ENCODE measurements at places on chromosomes 7 and 10. TPM values are rescaled to one million over a fixed set of nuclear protein-coding genes. Genes with fewer than 3 reads are reported as not detected.

Gene PIK3AP1
- 9.9 TPM for total RNA-seq

Gene PLAU
- 0.60 TPM for total RNA-seq

Gene AMPH
- total RNA-seq, result not detected

GRCh38 chr10:44196336-44196735 is 188.6 kb downstream of the CXCL12 start:
- no peak overlapping the region for H3K4me3 ChIP-seq
- no peaks in the 10 kb centered on the region for H3K4me1 ChIP-seq
- H3K36me3 ChIP-seq, result no peaks in the 10 kb centered on the region

DNA sequence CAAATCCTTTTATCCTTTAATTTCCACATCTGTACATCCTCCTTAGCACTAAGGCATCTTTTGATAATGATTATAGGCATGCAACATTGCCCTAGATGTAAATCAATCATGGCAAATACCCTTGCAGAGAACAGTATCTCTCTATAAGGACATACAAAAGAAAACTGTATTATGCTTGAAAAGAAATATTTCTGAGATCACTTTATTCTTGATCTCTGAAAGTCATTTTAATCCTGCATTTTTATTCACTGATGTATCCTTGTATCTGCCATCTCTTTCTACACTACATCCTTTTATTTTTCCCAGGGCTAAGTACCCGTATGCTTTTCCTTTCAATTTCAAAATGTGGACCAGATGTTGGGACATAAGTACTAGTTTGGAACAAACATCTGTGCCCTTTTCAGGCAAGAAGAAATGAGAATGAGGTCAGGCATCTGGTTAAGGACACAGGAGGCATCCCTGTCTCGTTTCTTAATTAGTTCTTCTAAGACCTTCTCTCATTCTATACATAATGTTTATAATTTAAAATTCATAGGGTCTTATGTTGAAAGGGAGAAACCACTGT is 338.6 kb downstream of the CNTNAP2 start:
- H3K27me3 ChIP-seq, result no peaks in the 10 kb centered on the region
- H3K27ac ChIP-seq, result no peak overlapping the region

DNA sequence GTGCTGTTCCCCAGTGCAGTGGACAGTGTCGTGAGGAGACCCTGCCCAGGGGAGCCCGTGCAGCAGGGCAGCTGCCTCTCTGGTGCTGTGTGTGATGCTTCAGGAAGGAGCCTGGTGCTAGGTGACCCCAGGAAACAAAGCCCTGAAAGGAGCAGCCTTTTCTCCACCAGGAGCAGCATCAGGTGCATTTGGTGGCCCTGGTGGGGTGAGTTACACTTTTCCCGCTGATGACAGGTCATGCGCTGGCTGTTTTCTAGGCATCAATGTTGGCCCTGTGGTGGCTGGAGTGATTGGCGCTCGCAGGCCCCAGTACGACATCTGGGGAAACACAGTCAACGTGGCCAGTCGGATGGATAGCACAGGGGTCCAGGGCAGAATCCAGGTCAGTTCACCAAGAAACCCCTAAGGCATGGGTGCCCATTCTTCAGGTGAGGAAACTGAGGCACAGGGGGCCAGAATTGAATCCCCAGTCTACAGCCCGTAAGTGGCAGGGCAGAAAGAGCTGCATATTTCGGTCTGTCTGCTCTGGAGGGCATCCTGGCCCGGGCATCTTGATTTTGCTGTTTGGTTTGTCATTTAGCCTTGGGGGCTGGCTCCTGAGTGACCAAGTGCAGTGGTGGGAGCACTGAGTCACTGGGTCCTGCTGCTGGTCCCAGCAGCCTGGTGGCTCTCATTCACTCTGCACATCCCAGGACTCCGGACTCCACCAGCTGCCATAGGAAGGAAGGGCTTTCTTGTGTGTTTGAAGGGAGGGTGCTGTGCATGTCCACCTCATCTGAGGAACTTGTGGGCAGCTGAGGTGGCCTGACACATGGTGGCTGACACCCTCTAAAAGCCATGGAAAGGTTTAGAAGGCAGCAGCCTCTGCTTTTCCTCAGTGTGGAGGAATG is 136.3 kb downstream of the ADCY1 start:
- H3K27ac ChIP-seq, result no peak overlapping the region
- peaks cover 7% of the 10 kb centered on the region for H3K27me3 ChIP-seq
- no peaks in the 10 kb centered on the region for H3K4me1 ChIP-seq
- no peaks in the 10 kb centered on the region for H3K36me3 ChIP-seq
- H3K4me3 ChIP-seq, result no peak overlapping the region
- DNase-seq, result no peak

DNA sequence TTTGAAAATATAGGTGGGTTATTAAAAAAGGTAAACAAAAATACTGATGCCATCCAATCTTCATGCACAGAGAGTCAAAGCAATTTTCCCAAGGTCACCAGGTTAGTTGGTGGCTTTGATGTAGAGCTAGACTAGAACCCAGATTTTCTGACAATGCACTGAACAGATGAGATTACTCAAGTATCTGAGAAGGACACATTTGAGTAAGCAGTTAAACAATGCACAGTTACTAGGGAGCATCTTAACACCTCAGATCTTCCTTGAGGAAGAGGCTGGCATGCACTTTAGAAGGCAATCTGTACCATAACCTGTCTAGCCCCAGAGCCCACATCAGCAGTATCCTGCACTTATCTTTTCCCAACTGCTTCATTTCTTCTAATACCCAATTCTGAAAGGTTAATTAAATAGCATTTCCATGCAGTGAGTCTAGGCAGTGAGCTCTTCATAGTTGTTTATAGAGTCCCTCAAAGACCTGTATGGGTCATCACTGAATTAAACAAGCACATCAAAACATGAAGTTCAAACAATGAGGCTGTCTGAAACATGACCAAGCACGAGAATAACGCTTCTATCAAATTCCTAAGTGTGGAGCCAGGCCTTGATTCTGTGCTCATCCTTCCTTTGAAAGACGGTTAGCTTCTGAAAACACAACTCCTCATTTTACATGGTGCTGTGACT is 38.2 kb upstream of the ANK3 start:
- peaks cover 30% of the 10 kb centered on the region for H3K4me1 ChIP-seq
- no peak overlapping the region for H3K4me3 ChIP-seq
- no peak for DNase-seq
- no peak overlapping the region for H3K27ac ChIP-seq
- no peaks in the 10 kb centered on the region for H3K27me3 ChIP-seq

- no peaks in the 10 kb centered on the region for H3K36me3 ChIP-seq
- peaks cover 23% of the 10 kb centered on the region for H3K27me3 ChIP-seq
- DNase-seq, result no peak
- no peak overlapping the region for H3K4me3 ChIP-seq
- H3K27ac ChIP-seq, result no peak overlapping the region
Measured at GRCh38 chr10:59366290-59366689, 3.9 kb upstream of the FAM13C start.

GRCh38 chr10:1293157-1293556 is 237.0 kb downstream of the WDR37 start:
- H3K27me3 ChIP-seq, result peaks cover 11% of the 10 kb centered on the region
- DNase-seq, result no peak
- H3K4me1 ChIP-seq, result no peaks in the 10 kb centered on the region

DNA sequence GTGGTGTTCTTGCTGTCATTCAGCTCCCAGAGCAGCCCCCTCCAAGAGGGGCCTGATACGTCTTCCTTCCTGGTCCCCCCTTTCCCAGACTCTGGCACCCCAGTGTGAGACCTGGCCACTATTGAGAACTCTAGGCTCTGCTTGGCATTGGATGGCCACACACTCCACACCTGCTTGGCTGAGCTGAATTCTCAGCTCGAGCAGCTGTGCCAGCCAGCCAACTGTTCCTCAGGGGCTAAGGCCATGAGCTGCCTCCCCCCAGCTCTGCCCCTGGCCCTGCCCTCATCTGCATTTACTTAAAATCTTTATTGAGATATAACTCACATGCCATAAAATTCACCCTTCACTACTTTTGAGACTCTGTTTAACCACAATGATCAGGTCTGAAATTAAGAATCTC is 6.7 kb downstream of the TLL2 start:
- H3K4me3 ChIP-seq, result no peak overlapping the region
- no peaks in the 10 kb centered on the region for H3K36me3 ChIP-seq
- H3K27me3 ChIP-seq, result peaks cover 25% of the 10 kb centered on the region
- no peaks in the 10 kb centered on the region for H3K4me1 ChIP-seq
- no peak for DNase-seq

DNA sequence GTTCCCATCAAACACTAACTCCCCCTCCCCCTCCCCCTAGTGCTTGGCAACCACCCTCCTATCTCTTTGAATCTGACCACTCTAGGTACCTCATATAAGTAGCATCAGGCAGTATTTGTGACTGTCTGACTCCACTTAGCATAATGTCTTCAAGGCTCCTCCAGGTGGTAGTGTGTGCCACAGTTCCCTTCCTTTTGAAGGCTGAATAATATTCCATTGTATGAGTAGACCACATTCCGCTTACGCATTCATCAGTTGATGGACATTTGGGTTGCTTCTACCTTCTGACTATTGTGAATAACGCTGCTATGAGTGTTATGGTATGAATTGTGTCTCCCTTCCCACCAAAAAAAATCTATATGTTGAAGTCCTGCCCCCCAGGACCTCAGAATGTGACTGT is 89.6 kb downstream of the PRKAG2 start:
- H3K4me3 ChIP-seq, result no peak overlapping the region
- no peaks in the 10 kb centered on the region for H3K36me3 ChIP-seq
- no peak overlapping the region for H3K27ac ChIP-seq
- no peak for DNase-seq

DNA sequence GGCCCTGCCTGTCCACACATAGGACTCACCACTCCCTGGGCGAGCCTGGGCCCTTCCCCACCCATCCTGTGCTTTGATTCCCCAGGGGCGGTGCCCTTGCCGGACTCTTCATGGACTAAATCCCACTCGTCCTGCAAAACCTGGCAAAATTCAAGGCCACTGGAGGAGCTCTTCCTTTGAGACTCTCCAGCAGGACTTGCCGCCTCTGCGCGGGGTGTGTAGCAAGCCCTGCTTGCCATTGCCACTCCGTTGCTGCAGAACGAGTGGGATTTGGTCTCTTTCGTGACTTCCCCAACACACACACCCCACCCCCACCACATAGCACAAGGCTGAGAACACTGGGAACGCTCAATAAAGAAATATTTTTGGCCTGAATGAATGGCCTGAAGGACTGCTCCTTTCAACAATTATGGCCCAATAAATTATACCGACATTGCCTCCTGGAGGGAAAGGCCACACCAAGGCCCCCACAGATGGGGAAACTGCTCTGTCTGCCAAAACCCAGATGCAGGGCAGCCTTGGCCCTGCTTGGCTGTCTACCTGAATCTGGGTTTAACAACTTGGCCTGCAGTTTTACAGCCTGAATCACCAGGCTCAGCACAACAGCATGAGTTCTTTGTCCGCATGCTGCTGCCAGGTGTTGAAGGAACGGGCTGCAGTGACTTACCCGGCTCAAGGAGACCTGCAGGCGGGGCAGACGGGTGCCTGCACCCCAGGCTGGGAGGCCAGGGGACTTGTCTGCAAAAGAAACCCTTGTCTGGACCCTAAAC is 72.8 kb upstream of the KAT6B start:
- peaks cover 3% of the 10 kb centered on the region for H3K27me3 ChIP-seq
- H3K36me3 ChIP-seq, result no peaks in the 10 kb centered on the region
- no peak for DNase-seq
- peaks cover 15% of the 10 kb centered on the region for H3K4me1 ChIP-seq
- H3K4me3 ChIP-seq, result no peak overlapping the region

- H3K27ac ChIP-seq, result no peak overlapping the region
- H3K27me3 ChIP-seq, result peaks cover 9% of the 10 kb centered on the region
- H3K4me3 ChIP-seq, result no peak overlapping the region
- H3K36me3 ChIP-seq, result no peaks in the 10 kb centered on the region
- H3K4me1 ChIP-seq, result no peaks in the 10 kb centered on the region
Measured at GRCh38 chr7:117127585-117128168, 174.4 kb downstream of the ST7 start.

DNA sequence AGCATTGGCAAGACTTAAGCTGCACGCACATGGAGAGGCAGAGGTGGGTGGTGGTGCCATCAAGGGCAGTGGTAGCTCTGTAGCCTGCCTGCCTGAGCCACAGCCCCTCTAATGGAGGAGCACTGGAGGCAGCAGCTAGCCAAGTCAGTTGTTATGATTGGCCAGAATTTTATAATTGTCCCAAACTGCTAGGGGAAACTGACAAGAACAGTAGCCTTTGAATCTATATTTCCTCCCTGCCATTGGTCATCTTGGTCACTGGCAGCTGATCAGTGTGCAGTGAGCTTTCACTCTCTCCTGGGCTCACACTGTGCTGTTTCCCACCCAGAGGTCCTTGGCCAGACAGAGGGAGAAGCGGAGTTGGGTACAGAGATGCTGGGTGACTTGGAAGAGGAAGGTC is 9.6 kb upstream of the ZNF783 start:
- H3K27me3 ChIP-seq, result no peaks in the 10 kb centered on the region
- DNase-seq, result no peak
- H3K4me1 ChIP-seq, result peaks cover 21% of the 10 kb centered on the region
- peaks cover 30% of the 10 kb centered on the region for H3K36me3 ChIP-seq
- no peak overlapping the region for H3K27ac ChIP-seq

DNA sequence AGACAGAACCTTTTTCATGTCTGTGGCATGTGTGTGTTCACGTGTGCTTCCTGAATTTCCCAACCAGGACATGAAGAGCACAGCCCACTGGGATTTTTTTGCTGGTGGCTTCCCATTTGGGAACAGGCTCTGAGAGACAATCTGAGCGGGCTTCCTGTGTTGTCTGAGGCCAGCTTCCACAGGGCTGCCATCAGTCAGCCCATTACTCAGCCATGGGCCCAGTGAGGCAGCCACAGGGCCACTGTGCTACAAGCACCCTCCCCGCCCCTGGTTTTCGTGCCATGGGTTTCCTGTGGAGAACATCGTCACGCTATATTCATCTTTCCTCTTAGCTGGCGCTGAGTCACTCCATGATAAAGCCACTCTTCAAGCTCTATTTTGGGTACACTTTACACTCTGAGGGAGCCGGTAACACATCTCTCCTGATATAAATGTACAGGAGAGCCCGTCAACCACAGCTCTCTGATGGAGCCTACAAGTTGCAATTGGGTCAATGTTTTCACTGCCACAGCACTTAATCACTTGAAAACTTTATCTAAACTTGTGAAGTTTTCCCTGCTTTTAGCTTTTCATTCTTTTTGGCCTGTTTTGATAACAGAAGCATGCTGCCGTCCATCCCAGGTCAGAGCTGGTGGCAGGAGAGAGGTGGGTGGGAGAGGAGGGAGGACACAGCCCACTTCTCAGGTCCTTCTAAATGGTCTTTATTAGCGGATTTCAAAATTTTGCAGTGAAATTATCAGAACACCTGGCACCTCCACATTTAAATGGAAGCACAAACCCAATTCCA is 96.9 kb downstream of the HIPK2 start:
- peak; percentile 65 for DNase-seq
- H3K4me3 ChIP-seq, result peak overlapping the region; percentile 74
- H3K4me1 ChIP-seq, result peaks cover 61% of the 10 kb centered on the region
- H3K27ac ChIP-seq, result peak overlapping the region; percentile 85
- H3K27me3 ChIP-seq, result no peaks in the 10 kb centered on the region
- peaks cover 17% of the 10 kb centered on the region for H3K36me3 ChIP-seq

DNA sequence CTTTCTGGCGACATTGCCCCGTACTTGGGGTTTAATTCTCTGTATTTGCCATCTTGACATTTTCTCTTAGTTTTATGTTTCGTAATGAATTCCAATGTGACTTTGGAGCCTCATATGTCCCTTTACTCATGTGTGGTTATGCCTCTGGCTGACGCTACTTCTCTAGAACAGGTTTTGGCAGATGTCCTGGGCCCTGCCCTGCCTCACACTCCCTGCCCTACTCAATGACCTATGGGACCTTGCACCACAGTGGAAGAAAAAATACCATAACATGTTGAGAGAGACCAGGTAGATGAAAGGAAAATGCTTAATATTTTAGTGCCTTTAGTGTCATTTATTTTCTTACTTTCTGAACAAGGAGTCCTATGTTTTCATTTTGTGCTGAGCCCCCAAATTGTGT is 400.5 kb downstream of the TFEC start:
- H3K36me3 ChIP-seq, result no peaks in the 10 kb centered on the region
- DNase-seq, result no peak
- H3K4me1 ChIP-seq, result no peaks in the 10 kb centered on the region
- no peaks in the 10 kb centered on the region for H3K27me3 ChIP-seq

All from activated T-helper 1 cell treated with anti-CD3 and anti-CD28 coated beads, Interleukin-12 subunit alpha, Interleukin-12 subunit beta, Interleukin-2, Interleukin-4 antibody, amounts not matched to agents 30 ng/mL and 10 ng/mL and 1 ng/mL, durations not matched to agents 14 hours and 24 hours and 36 hours (primary cell).